Myometrial cell (primary cell): ENCODE measurements at places on chromosomes 3 and 15. TPM values are rescaled to one million over a fixed set of nuclear protein-coding genes. Genes with fewer than 3 reads are reported as not detected.

Gene PLA1A
- 0.18 TPM in 1 of 2 replicates, not detected in the other for total RNA-seq

Gene SLC22A13
- not detected in 2 replicates for total RNA-seq

Gene POLR2H
- total RNA-seq: 65.7 and 76.4 TPM in 2 replicates

Gene P2RY1
- under 0.01 and 0.18 TPM in 2 replicates for total RNA-seq

Gene WDR76
- total RNA-seq: 6.1 and 23.6 TPM in 2 replicates

Gene ESYT3
- total RNA-seq: under 0.01 and 0.58 TPM in 2 replicates

Gene C3orf85
- total RNA-seq: not detected in 2 replicates

Gene PLS1
- 0.53 and 0.58 TPM in 2 replicates for total RNA-seq

Gene EPB42
- not detected in 2 replicates for total RNA-seq

Gene ALDH1L1
- total RNA-seq: 2.7 and 2.9 TPM in 2 replicates

Gene IL16
- total RNA-seq: under 0.01 and 0.18 TPM in 2 replicates

Gene CNOT10
- total RNA-seq: 16.4 and 20.4 TPM in 2 replicates

Gene ACKR2
- under 0.01 TPM in 1 of 2 replicates, not detected in the other for total RNA-seq

Gene UBE2E2
- 26.8 and 42.9 TPM in 2 replicates for total RNA-seq

Gene ROBO2
- not detected in 2 replicates for total RNA-seq

Gene ZWILCH
- total RNA-seq: 26.5 and 35.1 TPM in 2 replicates

Gene ARL14
- total RNA-seq: not detected in 2 replicates

Gene PDCD7
- 15.6 and 18.6 TPM in 2 replicates for total RNA-seq

Gene HES1
- 0.18 TPM in 1 of 2 replicates, not detected in the other for total RNA-seq

Gene MAP6D1
- total RNA-seq: 8.9 and 10.4 TPM in 2 replicates

Gene ANKRD34C
- total RNA-seq: not detected in 2 replicates

Gene ZNF770
- 13.0 and 18.6 TPM in 2 replicates for total RNA-seq

Gene ABHD6
- 8.0 and 8.6 TPM in 2 replicates for total RNA-seq

Gene XYLB
- total RNA-seq: 2.0 and 3.2 TPM in 2 replicates

Gene IL17RE
- total RNA-seq: 3.5 and 5.5 TPM in 2 replicates

Gene PGBD4
- total RNA-seq: 0.58 and 1.1 TPM in 2 replicates
